ENCODE measurements at places on chromosomes 4 and X.
A peak's percentile ranks its signal among the peaks of the same experiment; 100 is the strongest.

DNA sequence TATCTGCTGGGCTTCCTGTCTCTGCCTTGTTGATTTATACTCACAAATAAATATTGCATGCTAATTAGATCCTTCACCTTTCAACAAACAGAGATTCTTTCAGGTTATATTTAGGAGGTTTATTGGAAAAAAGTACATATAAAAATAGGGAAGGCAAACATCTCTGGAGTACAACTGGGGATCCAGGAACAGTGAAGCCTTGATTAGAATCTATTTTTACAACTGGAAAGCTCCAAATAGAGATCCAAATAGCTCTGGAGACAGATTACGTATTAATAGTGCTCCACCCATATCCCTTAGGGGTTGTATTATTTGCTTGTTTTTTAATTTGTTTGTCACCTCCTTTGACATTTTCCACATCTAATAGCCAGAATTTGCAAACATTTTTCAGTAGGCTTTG lies 46.9 kb upstream of the MAP9 start:
- DNase-seq = no peak

DNA sequence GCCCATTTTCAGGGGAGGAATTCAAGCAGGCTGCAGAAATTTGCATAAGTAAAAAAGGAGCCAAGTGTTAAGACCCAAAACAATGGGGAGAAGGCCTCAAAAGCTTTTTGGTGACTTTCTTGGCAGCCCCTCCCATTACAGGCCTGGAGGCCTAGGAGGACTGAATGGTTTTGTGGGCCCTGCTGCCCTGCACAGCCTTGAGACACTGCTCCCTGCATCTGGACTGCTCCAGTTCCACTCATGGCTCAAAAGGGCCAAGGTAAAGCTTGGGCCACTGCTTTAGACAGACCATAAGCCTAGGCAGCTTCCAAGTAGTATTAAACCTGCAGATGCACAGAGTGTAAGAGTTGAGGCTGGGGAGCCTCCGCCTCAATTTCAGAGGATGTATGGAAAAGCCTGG lies 501.6 kb downstream of the MID1IP1 start:
- no peak for DNase-seq

DNA sequence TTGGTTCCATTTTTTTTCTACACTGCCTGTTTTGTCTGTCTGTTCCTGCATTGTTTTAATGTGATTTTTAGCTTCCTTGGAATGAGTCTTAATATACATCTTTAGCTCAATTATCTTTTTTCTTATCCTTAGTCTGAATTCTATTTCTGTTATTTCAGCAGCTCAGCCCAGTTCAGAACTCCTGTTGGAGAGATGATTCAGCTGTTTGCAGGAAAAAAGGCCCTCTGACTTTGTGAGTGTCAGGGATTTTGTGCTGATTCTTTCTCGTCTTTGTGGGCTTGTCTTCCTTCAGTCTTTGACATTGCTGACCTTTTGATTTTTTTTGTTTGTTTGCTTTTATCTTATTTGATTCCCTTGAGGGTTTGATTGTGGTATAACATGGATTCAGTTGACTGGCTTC lies 343.2 kb upstream of the TRAM1L1 start:
- no peak for DNase-seq

GRCh38 chr4:147980586-147980985 lies 248.7 kb downstream of the ARHGAP10 start:
- DNase-seq = no peak

DNA sequence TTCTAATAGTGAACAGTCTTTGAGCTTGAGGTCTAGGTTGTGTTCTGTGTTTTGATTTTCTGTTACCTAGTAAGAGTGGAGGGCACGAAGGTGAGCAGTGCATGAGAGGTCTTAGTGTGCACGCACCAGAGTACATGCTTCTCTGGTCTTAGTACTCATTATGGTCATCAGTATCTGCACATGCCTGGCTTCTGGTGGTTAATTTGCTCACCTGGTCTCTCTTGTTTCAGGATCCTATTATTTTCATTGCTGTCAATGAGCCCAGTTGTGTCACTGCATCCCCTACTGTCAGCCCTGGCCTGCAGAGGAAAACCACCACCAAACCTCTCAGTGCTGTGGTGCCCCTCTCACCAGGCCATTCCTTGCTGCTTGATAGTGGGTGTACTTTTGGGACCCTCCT lies 54.8 kb downstream of the NSUN7 start:
- no peak for DNase-seq

DNA sequence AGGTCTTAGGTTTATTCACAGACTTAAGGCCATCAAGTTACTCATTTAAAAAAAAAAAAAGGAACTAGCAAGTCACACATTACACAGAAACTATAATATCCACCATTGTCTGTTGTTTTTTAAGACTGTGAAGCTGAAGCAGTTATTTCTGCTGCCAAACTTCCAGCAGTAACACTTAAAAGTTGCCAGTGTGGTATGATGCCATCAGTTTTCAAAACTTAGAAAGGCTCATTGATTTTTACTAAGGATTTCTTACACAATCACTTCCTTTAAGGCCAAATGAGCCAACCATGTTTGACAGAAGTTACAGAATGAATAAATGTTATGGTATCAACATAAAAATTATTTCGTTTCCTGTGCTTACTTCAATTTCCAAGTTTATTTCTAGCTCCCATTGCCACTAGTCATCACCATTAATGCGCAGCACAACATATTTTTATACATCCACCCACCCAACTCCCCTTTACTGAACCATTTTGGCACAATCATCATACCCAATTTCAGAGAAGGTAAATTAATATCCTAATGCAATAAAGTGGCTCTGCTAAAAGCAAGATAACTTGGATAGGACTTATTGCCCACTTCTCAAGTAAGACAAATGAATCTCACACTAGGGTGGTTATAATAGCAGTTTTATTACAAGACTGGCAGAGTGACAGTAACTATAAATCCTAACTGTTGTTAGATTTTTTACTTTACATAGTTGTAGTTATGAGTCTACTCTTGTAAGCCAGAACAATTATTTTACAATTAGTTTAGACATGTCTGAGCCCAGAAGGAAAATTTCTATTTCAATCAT lies 13.1 kb downstream of the PDGFC start:
- no peak for DNase-seq

GRCh38 chrX:12162420-12162819 lies 24.1 kb downstream of the FRMPD4 start:
- no peak for DNase-seq

GRCh38 chrX:152915541-152916241 lies 17.8 kb downstream of the ZNF185 start:
- DNase-seq = no peak

DNA sequence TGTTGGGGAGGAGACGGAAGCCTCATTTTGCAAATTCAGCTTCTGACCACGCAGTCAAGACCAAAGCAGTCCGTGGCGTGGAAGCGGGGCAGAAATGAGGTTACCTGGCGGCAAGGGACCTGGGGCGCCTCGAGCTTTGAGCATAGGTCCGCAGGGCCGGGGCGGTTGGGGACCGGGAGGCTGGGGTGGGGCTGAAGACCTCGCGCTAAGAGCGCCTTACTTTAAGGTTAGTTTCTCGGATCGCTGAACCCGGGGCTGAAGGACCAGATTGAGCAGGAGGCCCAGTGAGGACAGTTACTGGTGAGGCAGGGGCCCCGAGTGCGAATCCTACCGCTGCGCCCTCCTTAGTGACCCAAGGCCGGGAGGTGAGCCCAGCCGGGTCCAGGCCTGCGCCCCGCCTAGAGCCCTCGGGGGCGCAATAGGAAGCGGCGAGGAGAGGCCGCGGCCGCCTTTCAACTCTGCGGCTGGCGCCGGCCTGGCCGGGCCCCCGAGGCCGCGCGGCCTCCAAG lies 7.5 kb downstream of the MSX1 start:
- no peak for DNase-seq

DNA sequence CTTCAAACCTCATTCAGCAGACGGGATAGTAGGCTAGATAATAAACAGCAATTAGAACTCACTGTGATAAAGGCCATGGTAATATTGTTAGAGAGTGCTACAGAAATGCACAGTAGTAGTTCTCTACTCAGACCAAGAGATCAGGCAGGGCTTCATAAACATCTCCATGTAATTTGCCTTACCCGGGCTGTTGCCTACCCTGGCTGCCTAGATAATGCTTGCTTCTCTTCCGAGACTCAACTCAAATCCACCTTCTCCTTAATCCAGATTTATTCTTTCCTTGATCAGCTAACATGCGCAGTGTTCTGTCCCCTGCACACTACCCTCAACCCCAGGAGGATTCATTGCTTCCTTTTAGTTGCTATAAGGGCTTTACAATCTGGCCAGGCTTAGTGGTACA lies 21.8 kb downstream of the ANK2 start:
- no peak for DNase-seq

- DNase-seq = no peak
Observed at GRCh38 chr4:1494416-1495315, 88.4 kb upstream of the NKX1-1 start.

DNA sequence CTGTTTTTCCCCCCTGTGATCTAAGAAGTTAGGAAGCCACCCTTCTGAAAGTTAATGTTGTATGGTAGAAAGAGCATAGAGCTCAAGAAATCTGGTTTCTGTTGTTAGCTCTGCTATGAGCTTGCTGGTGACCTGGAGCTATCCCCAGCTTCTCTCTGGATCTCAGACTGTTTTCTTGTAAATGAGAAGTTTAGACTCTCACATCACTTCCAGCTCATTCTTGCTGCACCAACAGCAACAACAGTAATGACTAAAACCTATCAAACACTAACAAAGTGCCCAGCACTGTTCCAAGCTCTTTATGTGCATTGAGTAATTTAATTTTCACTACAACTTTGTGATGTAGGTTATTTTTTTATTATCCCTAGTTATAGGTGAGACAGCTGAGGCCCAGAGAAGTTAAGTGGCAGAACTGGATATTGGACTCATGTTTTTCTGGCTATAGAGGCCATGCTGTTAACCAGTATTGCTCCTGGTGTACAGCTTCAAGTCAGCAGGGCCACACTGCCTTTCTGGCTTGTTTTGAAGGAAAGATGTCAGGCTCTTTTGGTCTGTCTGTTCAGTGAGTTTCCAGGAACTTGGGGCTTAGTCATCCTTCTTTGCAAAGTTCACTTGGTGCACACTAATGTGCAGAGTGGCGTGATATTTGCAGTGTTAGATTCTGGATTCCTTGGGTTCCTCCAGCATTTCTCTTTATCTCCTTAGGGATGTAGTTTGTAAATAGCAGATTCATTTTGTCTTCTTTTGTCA lies 27.8 kb upstream of the TMEM164 start:
- DNase-seq = no peak

- DNase-seq = no peak
Observed at GRCh38 chr4:111636961-111637585, 508.2 kb upstream of the FAM241A start.

DNA sequence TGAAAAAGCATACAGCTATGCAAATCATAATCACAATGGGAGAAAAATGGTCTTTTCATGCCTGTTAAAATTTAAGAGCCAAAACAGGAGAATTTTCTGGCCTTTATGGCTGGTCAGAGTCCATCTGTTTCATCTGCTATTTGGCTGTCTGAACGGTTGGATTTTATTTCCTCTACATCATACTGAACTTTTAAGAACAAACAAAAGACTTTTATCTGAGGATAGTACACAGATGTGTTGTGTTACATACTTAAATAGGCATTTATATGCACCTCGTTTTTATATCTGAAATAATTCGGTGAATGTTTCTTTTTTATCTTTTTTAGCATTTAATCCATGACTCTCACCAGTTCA lies 18.0 kb upstream of the WWC2 start:
- no peak for DNase-seq

- no peak for DNase-seq
Observed at GRCh38 chr4:153337686-153338085, 6.8 kb upstream of the MND1 start.

- DNase-seq = no peak
Observed at GRCh38 chr4:7041801-7042502, 1.2 kb upstream of the TADA2B start.

- DNase-seq = no peak
Observed at GRCh38 chr4:37864786-37865185, 26.1 kb upstream of the TBC1D1 start.

DNA sequence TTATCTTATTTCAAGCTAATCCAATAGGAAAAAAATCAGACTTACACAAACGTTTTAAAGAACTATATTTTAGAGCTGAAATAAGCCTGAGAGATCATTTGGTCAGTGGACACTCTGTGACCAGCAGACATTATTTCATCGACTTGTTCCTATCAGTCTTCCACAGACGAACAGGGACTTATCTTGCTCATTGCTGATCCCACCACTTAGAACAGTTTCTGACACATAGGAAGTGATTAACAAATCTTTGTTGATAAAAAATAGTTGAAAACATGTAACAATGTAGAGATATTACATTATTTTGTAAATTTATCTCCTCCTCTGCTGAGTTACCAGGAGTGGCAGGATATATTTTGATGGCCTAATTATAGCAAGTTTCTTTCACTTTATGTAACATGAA lies 65.8 kb downstream of the TAPT1 start:
- no peak for DNase-seq

- no peak for DNase-seq
Observed at GRCh38 chr4:108885211-108885610, 122.4 kb upstream of the ETNPPL start.

DNA sequence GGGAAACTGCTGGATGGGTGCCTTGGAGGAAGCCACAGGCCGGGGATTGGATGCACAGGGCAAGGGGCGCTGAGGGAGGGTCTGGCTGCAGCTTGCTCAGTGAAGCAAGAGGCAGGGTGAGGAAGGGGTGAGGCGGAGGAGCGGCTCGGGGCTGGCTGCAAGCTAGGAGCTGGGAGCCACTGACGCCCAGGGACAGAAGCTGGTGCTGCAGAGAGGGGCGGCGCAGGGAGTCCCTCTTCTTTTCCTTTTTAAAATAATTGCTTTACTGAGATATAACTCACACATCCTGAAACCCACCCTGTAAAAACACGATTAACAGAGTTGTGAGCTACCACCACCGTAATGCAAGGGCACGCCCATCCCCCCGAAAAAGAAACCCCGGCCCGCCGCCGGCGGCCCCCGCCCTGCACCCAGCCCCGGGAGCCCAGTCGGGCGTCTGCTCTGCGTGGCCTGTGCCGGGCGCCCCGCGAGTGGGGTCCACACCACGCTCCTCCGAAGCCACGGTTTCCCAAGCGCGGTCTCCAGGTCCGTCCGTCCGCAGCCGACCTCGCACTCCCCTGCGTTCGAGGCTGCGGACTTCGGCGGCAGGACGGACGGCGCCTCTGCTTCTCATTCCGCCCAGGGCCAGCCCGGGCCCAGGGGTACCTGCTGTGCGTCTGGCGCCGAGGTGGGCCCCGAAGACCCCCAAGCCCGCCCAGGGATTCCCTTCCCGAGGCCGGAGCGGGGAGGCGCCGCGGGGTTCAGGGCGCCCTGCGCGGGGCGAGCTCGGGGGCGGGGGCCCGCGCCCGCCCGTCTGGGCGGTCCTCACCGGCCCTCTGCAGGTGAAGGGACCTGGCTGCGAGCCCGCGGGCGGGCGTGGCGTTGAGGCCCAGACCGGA lies 866 bp upstream of the UVSSA start:
- DNase-seq = peak; percentile 30

DNA sequence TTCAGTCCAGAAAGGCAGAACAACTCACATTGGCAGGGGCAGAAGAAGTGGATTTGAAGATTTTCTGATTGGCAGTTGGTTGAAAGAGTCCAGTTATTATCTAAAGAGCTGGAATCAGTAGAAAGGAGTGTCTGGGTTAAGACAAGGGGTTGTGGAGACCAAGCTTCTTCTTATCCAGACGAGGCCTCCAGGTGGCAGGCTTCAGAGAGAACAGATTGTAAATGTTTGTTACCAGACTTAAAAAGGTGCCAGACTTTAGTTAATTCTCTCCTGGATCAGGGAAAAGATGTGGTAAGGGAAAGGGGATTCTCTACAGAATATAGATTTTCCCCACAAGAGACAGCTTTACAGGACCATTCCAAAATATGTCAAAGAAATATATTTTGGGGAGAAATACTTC lies 36.7 kb upstream of the TLR3 start:
- no peak for DNase-seq

GRCh38 chr4:117623326-117623725 lies 411.0 kb upstream of the NDST3 start:
- no peak for DNase-seq
